Mesenteric fat pad (tissue), 1 donor: ENCODE measurements at places on chromosomes 7 and 10. TPM values are rescaled to one million over a fixed set of nuclear protein-coding genes. Genes with fewer than 3 reads are reported as not detected.

ATRNL1 gene
- total RNA-seq: 0.74 TPM

ANKRD1 gene
- total RNA-seq: 1.6 TPM

DNA sequence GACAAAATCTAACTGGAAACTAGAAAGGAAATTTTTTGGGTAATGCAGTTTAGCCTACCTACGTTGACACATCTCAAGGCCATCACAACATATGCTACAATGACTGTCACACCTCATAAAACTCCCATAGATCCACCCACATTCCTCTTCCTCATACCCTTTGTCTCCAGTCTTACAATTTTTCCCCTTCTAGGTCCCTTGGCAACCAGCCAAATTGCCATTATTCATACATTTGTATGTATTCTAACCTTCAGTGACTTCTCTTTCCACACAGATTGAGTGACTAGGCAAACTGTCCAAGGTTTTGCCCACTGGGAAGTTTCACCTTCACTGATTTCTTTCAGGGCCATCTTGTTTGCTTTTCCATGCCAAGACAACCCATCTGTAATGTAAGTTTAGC lies 100.5 kb upstream of the TPK1 start:
- DNase-seq: no peak

- no peak for DNase-seq
Observed at GRCh38 chr7:143408686-143409561, at the start of gene EPHA1. Gene EPHA1 (minus strand): TSS chr7:143408856. CDS start chr7:143408805, 51 bp downstream.

- DNase-seq: peak; percentile 79
Observed at GRCh38 chr10:30364345-30365268, 15.5 kb upstream of the MTPAP start.

DNA sequence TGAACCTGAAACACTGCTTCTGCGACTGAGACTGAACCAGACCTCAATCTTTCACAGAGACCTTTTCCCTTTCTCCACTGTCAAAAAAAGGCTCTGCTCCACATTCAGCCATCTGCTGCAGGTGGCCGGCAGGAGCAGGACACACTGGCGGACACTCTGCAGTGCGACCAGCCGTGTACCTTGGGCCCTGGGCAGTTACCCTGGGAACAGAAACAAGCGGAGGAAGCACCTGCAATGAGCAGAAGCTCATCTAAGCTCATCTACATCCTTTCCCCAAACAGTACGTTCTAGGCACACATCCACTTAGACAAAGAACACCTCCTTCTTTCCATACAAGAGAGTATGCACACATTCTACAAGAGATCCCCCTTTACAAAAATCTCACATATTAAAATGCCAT lies 22.8 kb downstream of the VOPP1 start:
- no peak for DNase-seq

DNA sequence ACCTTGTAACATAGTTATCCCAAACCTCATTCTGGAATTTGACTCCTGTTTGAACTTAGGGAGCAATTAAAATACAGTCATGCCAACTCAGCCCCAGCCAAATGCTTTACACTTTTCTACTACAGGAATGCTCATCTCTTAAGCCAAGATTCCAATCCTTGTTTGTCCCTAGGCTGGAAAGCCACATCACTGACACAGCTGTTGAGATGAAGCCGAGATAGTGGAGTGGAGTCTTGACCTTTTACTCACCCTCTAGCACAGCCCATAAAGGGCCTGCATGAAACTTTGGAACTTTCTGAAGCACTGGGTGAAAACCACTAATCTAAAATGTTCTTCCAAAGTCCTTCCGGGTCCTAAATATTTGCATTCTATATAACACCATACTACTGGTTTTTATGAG lies 247.3 kb downstream of the ETV1 start:
- DNase-seq: no peak
